Mesothelial cell of epicardium (in vitro differentiated cells): ENCODE measurements at places on chromosomes 12 and 14. TPM values are rescaled to one million over a fixed set of nuclear protein-coding genes. Genes with fewer than 3 reads are reported as not detected.
A peak's percentile ranks its signal among the peaks of the same experiment; 100 is the strongest.

Gene DEGS2
- 1.5 to 2.1 TPM (median 1.6 TPM) in 3 replicates for total RNA-seq

Gene CLEC6A
- total RNA-seq, result not detected in 3 replicates

Gene MYRFL
- 0.16 to 0.18 TPM (median 0.18 TPM) in 3 replicates for total RNA-seq

Gene IFNG-AS1
- not detected in 3 replicates for total RNA-seq

DNA sequence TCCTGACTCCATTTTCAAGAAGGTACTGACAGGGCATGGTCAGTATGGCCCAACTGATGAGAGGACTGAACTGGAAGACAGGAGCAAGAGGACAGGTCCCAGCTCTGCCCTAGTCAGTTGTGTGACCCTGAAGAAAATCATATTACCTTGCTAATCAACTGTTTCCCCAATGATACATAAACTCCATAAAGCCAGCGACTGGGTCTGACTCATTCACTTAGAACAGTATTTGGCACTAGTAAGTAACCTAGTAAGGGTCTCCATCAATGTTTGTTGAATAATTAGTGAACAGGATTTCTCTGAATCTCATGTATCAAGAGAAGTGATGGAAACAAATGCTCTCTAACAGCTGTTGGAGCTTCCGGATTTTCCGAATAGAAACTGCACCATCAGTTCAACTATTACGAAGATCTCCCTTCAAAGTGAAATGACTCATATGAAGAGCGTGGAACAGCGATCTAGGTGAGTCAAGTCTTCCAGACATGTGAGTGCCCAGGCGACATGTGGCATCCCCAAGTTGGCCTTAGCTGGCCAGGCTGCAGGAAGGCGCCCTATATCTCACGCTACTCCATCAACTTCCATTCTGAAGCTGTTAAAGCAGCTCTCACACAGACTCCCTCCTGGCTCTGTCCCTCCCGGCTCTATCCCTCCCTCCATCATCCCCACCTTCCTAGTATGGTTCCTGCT, 94.5 kb downstream of the TTC7B start:
- no peaks in the 10 kb centered on the region for H3K36me3 ChIP-seq
- H3K4me3 ChIP-seq, result no peak overlapping the region
- peaks cover 37% of the 10 kb centered on the region for H3K4me1 ChIP-seq
- no peaks in the 10 kb centered on the region for H3K27me3 ChIP-seq

- no peak overlapping the region for H3K27ac ChIP-seq
- peaks cover 19% of the 10 kb centered on the region for H3K27me3 ChIP-seq
- H3K4me3 ChIP-seq, result no peak overlapping the region
- H3K36me3 ChIP-seq, result no peaks in the 10 kb centered on the region
- H3K4me1 ChIP-seq, result peaks cover 29% of the 10 kb centered on the region
- no peak for DNase-seq
Observed at GRCh38 chr14:105059925-105060565, 5.2 kb downstream of the GPR132 start.

DNA sequence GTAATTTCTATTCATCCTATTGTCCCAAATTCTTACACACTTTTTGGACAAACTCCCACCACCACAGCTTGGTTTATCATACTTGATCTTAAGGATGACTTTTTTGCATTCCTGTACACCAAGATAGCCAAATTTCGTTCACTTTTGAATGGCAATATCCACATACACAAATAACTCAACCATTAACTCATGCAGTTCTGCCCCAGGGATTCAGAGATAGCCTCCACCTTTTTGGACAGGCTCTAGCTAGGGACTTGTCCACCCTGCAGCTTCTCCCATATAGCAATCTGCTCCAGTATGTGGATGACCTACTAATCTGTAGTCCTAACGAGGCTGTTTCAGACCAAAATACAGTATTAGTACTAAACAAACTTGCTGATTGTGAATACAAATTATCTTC, 32.7 kb upstream of the OXA1L start:
- H3K36me3 ChIP-seq, result no peaks in the 10 kb centered on the region
- peaks cover 5% of the 10 kb centered on the region for H3K27me3 ChIP-seq
- no peak overlapping the region for H3K4me3 ChIP-seq
- H3K4me1 ChIP-seq, result no peaks in the 10 kb centered on the region

- H3K4me3 ChIP-seq, result no peak overlapping the region
- peaks cover 5% of the 10 kb centered on the region for H3K4me1 ChIP-seq
- peaks cover 2% of the 10 kb centered on the region for H3K36me3 ChIP-seq
- no peaks in the 10 kb centered on the region for H3K27me3 ChIP-seq
- H3K27ac ChIP-seq, result no peak overlapping the region
Observed at GRCh38 chr14:44803239-44803905, 158.4 kb downstream of the KLHL28 start.

- H3K4me3 ChIP-seq, result no peak overlapping the region
- H3K4me1 ChIP-seq, result peaks cover 2% of the 10 kb centered on the region
- no peak for DNase-seq
- no peak overlapping the region for H3K27ac ChIP-seq
- no peaks in the 10 kb centered on the region for H3K27me3 ChIP-seq
- H3K36me3 ChIP-seq, result peaks cover 11% of the 10 kb centered on the region
Observed at GRCh38 chr14:24310265-24310645, 315 bp downstream of the LTB4R2 start.

DNA sequence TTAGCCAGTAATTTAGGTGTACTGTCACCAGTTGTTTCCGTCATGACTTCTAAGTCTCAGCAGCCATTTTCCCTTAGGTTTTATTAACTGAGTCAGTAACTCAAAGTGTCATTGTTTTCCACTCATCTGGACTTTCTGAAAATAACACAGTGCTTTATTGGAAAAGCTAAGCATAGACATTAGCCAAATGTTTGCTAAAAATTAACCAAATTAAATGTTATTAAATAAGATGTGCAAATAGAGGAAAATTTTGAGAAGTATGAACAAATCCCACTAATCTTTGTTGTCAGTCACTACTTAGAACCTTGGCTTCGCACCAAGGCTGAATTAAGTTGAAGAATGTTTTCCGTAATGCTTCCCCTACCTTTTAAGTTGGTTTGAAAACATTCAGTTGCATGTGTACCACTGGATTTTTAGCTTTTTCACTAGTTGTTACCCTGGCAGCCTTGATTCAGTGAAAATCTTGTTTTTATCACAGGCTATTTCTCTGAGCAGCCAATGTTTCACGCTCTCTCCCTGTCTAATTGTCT, 43.0 kb downstream of the BORCS5 start:
- peaks cover 38% of the 10 kb centered on the region for H3K4me1 ChIP-seq
- no peak overlapping the region for H3K27ac ChIP-seq
- DNase-seq, result no peak
- no peaks in the 10 kb centered on the region for H3K27me3 ChIP-seq

DNA sequence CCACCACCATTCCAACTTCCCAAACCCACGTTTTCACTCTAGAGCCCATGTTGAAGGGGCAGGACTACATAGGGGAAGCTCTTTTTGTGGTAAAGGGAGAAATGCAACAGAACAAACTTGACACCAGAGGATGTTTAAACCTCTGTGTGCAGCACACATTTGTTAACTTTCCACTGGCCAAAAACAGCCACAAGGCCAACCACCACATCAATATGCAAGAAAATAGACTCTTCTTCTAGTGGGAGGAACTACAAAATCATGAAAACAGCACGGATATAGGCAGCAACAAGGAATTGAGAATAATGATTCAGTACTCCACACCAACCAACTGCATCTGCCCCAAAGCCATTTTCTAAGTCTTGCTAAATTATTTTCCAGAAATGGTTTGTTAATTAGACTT, 66.3 kb upstream of the CEP83 start:
- peaks cover 55% of the 10 kb centered on the region for H3K27me3 ChIP-seq
- H3K36me3 ChIP-seq, result no peaks in the 10 kb centered on the region
- H3K4me3 ChIP-seq, result no peak overlapping the region

- DNase-seq, result no peak
- H3K27ac ChIP-seq, result no peak overlapping the region
- no peaks in the 10 kb centered on the region for H3K36me3 ChIP-seq
- peaks cover 47% of the 10 kb centered on the region for H3K27me3 ChIP-seq
- H3K4me3 ChIP-seq, result no peak overlapping the region
Observed at GRCh38 chr14:56124327-56124726, 6.1 kb downstream of the PELI2 start.

DNA sequence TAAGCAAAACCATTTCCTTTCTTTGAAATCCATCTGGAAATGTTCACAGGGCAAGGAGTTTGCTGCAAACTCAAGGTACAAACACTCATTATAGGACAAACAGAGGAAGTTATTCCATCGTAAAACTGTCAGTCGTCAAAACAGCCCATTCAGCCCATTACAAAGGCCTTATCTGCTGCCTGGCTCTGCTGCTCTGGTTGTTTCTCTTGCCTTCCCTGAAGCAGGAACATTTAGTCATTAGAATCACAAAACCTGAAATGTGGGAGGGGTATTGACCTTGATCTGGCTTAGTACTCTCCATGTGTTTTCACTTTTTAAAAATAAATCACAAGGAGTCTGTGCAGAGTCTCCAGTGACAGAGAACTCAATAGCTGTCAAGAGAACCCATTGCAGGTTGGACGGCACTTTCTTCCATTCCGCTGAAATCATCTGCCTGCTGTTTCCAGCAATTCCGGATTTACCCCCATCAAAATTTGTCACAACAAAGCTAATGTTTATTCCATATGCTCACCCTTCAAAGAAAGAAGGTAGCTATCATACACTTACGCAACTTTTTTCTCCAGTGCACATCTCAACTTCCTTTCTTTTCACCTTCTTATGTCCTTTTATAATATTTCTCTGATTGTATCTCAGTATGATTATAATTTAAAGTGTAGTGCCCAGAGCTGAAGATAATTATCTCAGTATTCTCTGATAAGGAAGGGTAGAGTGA, 24.6 kb upstream of the ITPR2 start:
- H3K27ac ChIP-seq, result peak overlapping the region; percentile 59
- no peaks in the 10 kb centered on the region for H3K27me3 ChIP-seq
- H3K4me1 ChIP-seq, result no peaks in the 10 kb centered on the region
- H3K36me3 ChIP-seq, result no peaks in the 10 kb centered on the region
- H3K4me3 ChIP-seq, result no peak overlapping the region
- no peak for DNase-seq

DNA sequence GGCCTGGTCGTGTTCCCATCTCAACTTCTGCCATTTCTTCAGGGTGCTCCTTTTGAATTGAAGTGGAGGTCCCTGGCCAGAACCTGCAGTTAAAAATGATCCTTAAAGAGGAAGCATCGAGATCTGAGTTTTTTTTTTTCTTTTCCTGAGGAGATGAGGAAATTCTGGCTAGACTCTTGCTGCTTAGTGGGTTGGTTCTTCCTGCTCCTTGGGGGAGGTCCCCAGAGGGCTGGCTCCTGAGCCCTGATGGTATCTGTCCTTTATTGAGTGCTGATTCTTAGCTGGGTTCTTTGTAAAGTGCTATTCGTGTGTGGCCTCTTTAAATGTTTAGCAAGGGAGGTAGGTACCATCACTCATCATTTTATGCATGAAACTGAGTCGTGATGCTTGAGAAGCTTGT, 11.7 kb downstream of the PELI2 start:
- peaks cover 6% of the 10 kb centered on the region for H3K27me3 ChIP-seq
- peaks cover 10% of the 10 kb centered on the region for H3K4me1 ChIP-seq
- no peaks in the 10 kb centered on the region for H3K36me3 ChIP-seq
- no peak for DNase-seq
- H3K27ac ChIP-seq, result no peak overlapping the region

GRCh38 chr12:45623940-45624339, 105.6 kb upstream of the ARID2 start:
- no peak overlapping the region for H3K4me3 ChIP-seq
- no peaks in the 10 kb centered on the region for H3K4me1 ChIP-seq
- no peaks in the 10 kb centered on the region for H3K36me3 ChIP-seq
- no peak for DNase-seq
